ENCODE measurements at places on chromosomes 5 and 9.

- DNase-seq = no peak
These were observed 296.5 kb upstream of the ITGA1 start for GRCh38 chr5:52491071-52491787.

- no peak for DNase-seq
These were observed 148.0 kb downstream of the GHR start for GRCh38 chr5:42570966-42571960.

- DNase-seq = no peak
These were observed 211.6 kb downstream of the ATP10B start for GRCh38 chr5:160640406-160640805.

DNA sequence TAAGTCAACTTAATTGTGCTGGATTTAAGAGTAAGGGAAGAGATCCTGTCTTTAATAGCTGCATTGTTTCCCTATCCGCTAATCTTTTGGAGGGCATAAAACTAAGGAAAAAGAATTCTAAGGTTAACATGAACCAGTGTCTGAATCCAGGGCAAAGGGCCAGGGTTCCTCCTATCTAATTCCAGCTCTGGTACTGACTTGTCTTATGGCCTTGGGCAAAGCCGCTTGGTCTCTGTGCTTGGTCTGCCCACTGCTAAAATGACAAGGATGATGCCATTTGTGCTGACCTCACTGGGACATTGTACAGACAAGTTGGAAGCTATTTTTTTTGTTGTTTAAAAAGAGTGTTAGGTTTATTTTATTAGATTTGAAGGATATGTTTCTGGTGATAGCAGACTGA lies 334.7 kb upstream of the PIK3R1 start:
- no peak for DNase-seq

DNA sequence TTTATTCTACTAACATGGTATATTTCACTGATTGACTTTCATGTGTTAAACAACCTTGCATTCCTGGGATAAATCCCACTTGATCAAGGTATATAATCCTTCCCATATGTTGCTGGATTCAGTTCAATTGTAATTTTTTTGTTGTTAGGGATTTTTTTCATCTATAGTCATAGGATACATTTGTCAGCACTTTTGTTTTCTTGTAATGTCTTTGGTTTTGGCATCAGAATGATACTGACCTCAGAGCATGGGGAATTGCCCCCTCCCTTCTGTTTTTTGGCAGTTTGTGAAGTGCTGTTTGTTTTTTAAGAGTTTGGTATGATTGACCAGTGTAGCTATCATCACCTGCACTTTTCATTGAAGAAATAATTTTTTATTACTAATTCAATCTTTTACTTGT lies 176.8 kb upstream of the RASEF start:
- DNase-seq = no peak

GRCh38 chr5:5788793-5789192 lies 366.3 kb downstream of the ICE1 start:
- DNase-seq = no peak

Data from Right ventricle myocardium superior (tissue), 1 donor.